ENCODE measurements at places on chromosomes 16 and 17. TPM values are rescaled to one million over a fixed set of nuclear protein-coding genes. Genes with fewer than 3 reads are reported as not detected.

GRCh38 chr16:3015865-3016521, 2.0 kb downstream of the CLDN6 start:
- H3K27ac ChIP-seq = no peak overlapping the region
- H3K27me3 ChIP-seq = peaks cover 10% of the 10 kb centered on the region
- DNase-seq = no peak
- no peaks in the 10 kb centered on the region for H3K36me3 ChIP-seq
- peaks cover 4% of the 10 kb centered on the region for H3K4me1 ChIP-seq

Gene HCRT
- 0.41 TPM for total RNA-seq

DNA sequence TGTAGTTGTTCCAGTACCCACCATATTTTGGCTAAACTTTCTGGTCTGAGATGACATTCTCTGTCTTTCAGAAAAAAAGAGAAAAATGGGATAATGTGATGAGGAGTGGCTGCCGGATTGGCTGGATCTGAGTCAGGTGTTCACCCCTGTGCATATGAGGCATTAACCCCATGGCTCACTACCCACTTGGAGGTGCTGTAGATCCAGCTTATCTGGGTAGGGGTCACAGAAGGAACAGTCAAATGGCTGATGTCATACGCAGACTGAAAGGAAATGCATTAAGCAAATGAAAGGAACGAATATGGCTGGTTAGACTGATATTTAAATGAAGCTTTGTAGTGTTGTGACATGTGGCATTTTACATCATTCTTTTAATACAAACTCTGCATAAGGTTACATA, 17.3 kb downstream of the MAP2K6 start:
- no peaks in the 10 kb centered on the region for H3K27me3 ChIP-seq
- peaks cover 18% of the 10 kb centered on the region for H3K4me1 ChIP-seq
- no peak overlapping the region for H3K4me3 ChIP-seq

Gene KRT40
- not detected for total RNA-seq

DNA sequence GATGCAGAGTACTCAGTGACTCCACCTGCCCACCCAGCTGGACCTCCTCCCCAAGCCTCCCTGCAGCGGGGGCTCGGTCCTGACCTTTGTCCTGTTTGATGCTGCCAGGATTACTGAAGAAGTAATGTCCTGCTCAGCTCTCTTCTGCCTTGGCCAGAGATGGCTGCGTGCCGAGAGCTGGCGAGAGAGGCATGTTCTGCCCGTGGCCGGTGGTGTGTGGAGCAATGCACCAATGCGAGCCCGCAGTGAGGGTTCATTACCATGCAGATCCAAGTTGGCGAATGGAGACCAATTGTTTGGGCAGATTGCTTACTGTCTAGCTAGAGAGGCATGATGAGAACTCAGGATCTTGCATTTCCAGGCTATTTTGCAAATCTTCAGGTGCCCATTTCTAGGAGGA, 248.9 kb downstream of the ENGASE start:
- no peaks in the 10 kb centered on the region for H3K4me1 ChIP-seq
- no peak overlapping the region for H3K27ac ChIP-seq
- H3K4me3 ChIP-seq = no peak overlapping the region
- H3K36me3 ChIP-seq = no peaks in the 10 kb centered on the region
- H3K27me3 ChIP-seq = peaks cover 2% of the 10 kb centered on the region

- H3K27ac ChIP-seq = no peak overlapping the region
- no peak for DNase-seq
- no peaks in the 10 kb centered on the region for H3K27me3 ChIP-seq
- H3K36me3 ChIP-seq = no peaks in the 10 kb centered on the region
- H3K4me3 ChIP-seq = no peak overlapping the region
Observed at GRCh38 chr16:56202036-56202435, 10.7 kb downstream of the GNAO1 start.

DNA sequence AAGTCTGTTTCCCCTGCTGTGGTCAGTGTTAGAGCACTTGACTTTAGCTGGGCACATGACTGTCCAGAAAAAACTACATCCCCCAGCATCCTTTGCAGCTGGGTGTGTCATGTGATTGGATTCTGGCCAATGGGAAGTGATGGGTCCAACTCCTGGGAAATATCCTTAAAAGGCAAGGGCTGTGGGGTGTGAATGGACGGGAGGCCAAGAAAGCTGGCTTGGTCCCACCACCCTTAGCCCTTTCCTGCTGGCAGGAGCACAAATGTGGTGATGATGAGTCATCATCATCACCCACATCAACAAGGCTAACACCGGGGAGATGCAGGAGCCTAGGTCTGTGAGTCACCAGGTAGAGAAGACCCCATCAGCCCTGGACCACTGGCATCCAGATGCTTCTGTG, 341.7 kb downstream of the C16orf95 start:
- DNase-seq = no peak
- no peak overlapping the region for H3K27ac ChIP-seq
- H3K27me3 ChIP-seq = no peaks in the 10 kb centered on the region
- no peak overlapping the region for H3K4me3 ChIP-seq
- H3K36me3 ChIP-seq = no peaks in the 10 kb centered on the region
- no peaks in the 10 kb centered on the region for H3K4me1 ChIP-seq

GRCh38 chr16:6250511-6250910, 1082.1 kb upstream of the RBFOX1 start:
- no peak for DNase-seq
- no peak overlapping the region for H3K4me3 ChIP-seq
- H3K27me3 ChIP-seq = no peaks in the 10 kb centered on the region
- no peaks in the 10 kb centered on the region for H3K4me1 ChIP-seq
- H3K27ac ChIP-seq = no peak overlapping the region

DNA sequence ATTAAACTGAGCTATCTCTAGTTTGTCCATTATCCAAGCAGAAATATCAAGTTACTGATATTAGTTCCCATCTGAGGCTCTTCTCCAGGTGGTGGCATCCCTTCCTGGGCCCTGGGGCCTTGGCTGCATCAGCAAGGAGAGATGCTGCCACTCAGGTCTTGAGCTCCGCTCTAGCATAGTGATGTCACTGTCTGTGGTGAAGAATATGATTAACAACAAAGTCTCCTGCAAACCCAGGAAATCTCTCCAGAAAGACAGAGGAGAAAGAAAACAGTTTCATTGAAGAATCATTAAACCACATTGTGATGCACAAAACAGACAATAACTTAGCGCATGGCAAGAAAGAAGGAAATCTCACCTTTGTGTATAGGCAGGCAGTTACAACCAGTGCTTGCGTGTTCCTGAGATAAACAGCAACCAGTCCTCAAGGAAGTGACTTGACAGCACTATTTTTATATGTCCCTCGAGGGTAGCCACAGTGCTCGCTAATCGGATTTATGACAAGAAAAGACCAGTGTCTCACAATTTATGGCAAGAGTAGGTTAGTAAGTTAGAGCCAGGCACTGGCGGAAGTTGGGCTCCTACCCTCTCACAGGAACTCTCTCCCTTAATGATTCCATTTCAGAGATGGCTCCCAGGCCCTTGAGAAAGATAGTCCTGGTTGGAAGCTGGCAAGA, 151.1 kb downstream of the AHSP start:
- no peaks in the 10 kb centered on the region for H3K4me1 ChIP-seq
- no peaks in the 10 kb centered on the region for H3K36me3 ChIP-seq
- no peaks in the 10 kb centered on the region for H3K27me3 ChIP-seq
- H3K27ac ChIP-seq = no peak overlapping the region
- DNase-seq = no peak

DNA sequence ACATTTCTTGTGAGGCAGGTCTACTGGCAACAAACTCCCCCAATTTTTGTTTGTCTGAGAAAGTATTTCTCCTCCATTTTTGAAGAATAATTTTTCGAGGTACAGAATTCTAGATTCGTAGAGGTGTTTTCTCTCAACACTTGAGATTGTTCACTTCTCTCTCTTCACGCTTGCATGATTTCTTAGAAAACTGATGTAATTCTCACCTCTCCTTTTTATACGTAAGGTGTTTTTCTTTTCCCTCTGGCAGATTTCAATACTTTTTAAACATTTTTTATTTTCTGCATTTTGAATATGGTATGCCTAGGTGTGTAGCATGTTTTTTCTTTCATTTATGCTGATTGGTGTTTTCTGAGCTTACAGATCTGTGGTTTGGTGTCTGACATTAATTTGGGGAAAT, 201.5 kb upstream of the AXIN2 start:
- no peak for DNase-seq
- H3K4me1 ChIP-seq = no peaks in the 10 kb centered on the region
- no peaks in the 10 kb centered on the region for H3K27me3 ChIP-seq
- H3K36me3 ChIP-seq = no peaks in the 10 kb centered on the region

- H3K27ac ChIP-seq = no peak overlapping the region
- H3K36me3 ChIP-seq = no peaks in the 10 kb centered on the region
- no peaks in the 10 kb centered on the region for H3K27me3 ChIP-seq
- no peak for DNase-seq
- no peak overlapping the region for H3K4me3 ChIP-seq
Observed at GRCh38 chr17:8744086-8744785, 400 bp downstream of the CCDC42 start.

GRCh38 chr16:57479976-57480753, 6.1 kb downstream of the DOK4 start:
- H3K4me1 ChIP-seq = peaks cover 15% of the 10 kb centered on the region
- H3K27me3 ChIP-seq = no peaks in the 10 kb centered on the region
- H3K4me3 ChIP-seq = no peak overlapping the region

DNA sequence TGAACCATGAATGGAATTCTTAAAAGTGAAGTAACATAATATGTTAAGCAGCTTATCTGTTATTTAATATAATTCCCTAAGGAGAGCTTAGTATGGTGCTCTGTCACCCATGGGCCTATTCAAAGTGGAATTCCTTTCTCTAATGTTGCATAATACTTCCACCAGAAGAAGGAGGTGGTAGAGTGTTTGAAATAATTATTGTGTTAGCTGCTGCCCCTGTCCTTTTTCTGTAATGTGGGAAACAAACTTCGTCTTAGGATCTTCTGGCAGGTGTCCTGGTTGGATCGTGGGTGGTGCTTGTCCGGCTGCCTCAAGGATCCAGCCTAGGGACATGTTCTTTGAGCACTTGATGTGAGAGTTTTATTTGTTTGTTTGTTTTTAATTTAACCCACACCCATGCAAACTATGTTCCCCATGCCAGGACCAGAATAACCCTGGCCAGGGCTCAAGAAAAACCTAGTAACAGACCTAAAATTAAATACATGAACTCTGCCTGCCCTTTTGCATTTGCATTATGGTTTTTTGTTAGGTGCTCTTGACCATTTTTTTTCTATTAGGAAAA, 46.1 kb downstream of the ZNRF1 start:
- H3K36me3 ChIP-seq = no peaks in the 10 kb centered on the region
- H3K27ac ChIP-seq = no peak overlapping the region
- H3K4me3 ChIP-seq = peak overlapping the region; percentile 29
- DNase-seq = no peak

- H3K4me3 ChIP-seq = no peak overlapping the region
- H3K4me1 ChIP-seq = no peaks in the 10 kb centered on the region
- H3K36me3 ChIP-seq = peaks cover 3% of the 10 kb centered on the region
- no peak overlapping the region for H3K27ac ChIP-seq
- no peak for DNase-seq
Observed at GRCh38 chr17:75827308-75828075, 16.7 kb downstream of the UNC13D start.

- no peak overlapping the region for H3K27ac ChIP-seq
- DNase-seq = no peak
- H3K27me3 ChIP-seq = no peaks in the 10 kb centered on the region
- H3K36me3 ChIP-seq = no peaks in the 10 kb centered on the region
- H3K4me3 ChIP-seq = no peak overlapping the region
Observed at GRCh38 chr16:583470-583814, 6.4 kb upstream of the RAB40C start.

DNA sequence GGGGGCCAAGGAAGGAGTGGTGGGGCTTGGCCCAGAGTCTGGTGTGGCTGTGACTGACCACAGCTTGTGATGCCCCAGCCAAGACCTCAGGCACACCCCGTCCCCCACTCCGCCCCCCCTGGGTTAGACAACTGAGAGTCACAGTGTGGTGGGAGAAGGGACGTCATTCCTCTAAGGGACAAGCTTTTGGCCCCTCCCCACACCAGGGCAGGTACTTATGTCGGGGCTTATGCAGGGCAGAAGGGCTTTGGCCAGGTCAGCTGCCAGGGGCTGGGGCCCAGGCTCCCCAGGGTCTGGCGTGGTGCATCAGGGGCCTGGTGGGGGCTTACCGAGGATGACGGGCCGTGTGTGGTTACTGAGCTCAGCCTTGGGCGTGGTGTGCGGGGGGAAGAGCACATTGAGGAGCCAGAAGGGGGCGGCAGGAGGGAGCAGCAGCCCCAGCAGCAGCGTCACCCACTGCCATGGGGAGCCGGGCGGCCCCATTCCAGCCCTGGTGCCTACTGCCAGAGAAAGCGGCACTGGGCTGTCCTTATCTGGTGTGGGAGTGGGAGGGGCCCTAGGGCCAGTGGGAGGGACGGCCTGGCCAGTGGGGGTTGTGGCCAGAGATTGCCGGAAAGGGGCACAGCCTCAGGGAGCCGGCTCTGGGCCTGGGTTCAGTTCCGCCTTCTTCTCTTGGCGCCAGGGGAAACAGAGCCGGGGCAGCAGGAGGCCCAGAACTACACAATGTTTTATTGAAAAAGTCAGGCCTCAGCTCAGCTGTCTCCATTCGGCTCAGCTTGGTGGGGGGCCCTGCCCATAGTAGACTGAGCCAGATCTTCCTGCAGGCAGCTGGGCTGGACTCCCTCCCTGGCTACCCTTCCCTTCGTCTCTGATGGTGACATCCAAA, at the start of gene LCAT:
LCAT (minus strand) TSS at position 502 of the 886 bp plus-strand sequence; CDS start at position 483, 19 bp downstream.
- no peak within 1 kb of the TSS for H3K27ac ChIP-seq
- peaks cover 12% of the 10 kb centered on the region for H3K36me3 ChIP-seq

Gene P2RX5
- total RNA-seq = 24.8 TPM

GRCh38 chr16:13970708-13971422, 50.9 kb downstream of the ERCC4 start:
- DNase-seq = no peak
- H3K4me1 ChIP-seq = peaks cover 4% of the 10 kb centered on the region
- no peaks in the 10 kb centered on the region for H3K27me3 ChIP-seq
- no peak overlapping the region for H3K4me3 ChIP-seq

Gene ARL17B
- 17.2 TPM for total RNA-seq

GRCh38 chr17:63419949-63420867, 25.9 kb downstream of the CYB561 start:
- DNase-seq = no peak
- no peaks in the 10 kb centered on the region for H3K4me1 ChIP-seq
- no peak overlapping the region for H3K4me3 ChIP-seq
- H3K27ac ChIP-seq = no peak overlapping the region
- H3K27me3 ChIP-seq = peaks cover under 1% of the 10 kb centered on the region
- H3K36me3 ChIP-seq = no peaks in the 10 kb centered on the region

DNA sequence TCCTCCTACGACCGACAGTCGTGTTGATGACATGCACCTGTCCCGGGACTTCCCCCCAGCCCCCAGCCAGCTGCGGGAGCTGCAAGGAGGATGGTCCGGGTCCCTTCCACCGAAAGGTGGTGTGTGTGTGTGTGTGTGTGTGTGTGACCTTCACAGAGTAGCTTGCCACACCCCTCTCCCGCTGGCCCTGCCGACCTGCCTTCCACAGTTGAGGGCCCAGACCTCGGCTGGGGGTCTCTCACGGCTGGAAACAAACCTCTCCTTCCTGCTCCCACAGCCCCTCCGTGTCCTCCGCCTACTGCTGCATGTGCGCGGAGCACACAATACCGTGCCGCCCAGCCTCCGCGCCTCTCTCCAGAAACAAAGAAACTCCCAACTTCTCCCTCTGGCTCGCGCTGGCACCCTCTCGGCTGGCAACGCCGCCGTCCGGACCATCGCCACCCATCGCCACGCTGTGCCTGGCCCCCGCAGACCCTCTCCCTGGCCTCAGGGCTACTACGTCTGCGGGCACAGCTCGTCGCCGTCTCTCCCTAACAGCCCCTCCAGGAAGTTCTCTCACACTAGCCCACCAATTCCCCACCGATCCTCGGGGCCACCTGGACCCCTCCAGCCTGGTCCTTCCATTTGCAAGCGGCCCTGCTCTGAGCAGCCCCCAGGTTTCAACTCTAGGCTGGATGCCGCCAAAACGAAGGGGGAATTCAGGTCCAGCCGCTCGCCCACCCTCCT, 81.2 kb downstream of the TIMM22 start:
- no peak overlapping the region for H3K27ac ChIP-seq
- DNase-seq = no peak
- no peaks in the 10 kb centered on the region for H3K27me3 ChIP-seq
- H3K4me3 ChIP-seq = no peak overlapping the region
